Activated naive CD8-positive, alpha-beta T cell treated with anti-CD3 and anti-CD28 coated beads, Interleukin-2, amount 50 U/mL, for 24 hours (primary cell): ENCODE measurements at places on chromosomes 3 and 15.

DNA sequence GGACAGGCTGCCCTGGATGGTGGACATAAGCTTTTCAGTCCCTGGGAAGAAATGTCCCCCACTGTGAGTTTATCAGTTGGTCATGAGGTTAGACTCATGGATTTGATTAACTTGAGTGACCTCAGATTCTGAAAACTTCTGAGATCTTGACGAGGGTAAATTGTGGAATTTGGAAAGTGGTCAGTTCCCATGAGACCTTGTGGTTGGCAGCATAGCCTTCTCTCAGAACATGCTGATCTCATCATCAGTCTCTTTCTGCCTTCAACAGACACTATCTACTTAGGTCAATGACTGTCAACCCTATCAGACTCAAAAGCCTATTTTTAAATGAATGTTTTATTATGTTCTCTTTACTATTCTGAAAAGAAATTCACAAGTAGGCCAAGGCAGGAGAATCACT lies 45.6 kb upstream of the NDUFB4 start:
- no peak overlapping the region for H3K4me3 ChIP-seq
- no peaks in the 10 kb centered on the region for H3K4me1 ChIP-seq
- no peaks in the 10 kb centered on the region for H3K27me3 ChIP-seq

GRCh38 chr3:18049096-18049495 lies 306.7 kb upstream of the TBC1D5 start:
- no peak overlapping the region for H3K4me3 ChIP-seq
- H3K27me3 ChIP-seq = no peaks in the 10 kb centered on the region
- DNase-seq = no peak
- no peaks in the 10 kb centered on the region for H3K36me3 ChIP-seq
- no peaks in the 10 kb centered on the region for H3K4me1 ChIP-seq
- no peak overlapping the region for H3K27ac ChIP-seq

DNA sequence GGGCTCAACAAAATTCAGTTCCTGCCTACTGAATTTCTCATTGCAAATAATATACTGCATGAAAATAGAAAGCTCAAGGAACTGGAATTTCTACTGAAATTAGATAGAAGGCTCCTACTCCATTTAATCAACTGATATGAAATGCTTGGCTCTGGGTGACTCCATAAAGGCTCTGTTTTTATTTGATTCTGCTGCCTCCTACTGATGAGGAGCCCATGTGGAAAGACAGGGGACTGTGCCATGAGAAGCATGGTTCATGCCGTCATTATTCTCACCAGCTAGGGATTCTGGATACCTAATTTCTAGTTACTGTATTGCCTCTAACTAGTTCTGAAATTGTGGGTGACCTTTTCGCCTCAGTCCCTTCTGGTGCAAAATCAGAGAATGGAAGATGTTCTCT lies 366.2 kb upstream of the DPH6 start:
- no peak for DNase-seq
- no peak overlapping the region for H3K4me3 ChIP-seq
- H3K4me1 ChIP-seq = no peaks in the 10 kb centered on the region
- H3K27me3 ChIP-seq = no peaks in the 10 kb centered on the region
- H3K27ac ChIP-seq = no peak overlapping the region

- peaks cover 5% of the 10 kb centered on the region for H3K4me1 ChIP-seq
- H3K36me3 ChIP-seq = peaks cover 44% of the 10 kb centered on the region
- DNase-seq = no peak
- no peak overlapping the region for H3K4me3 ChIP-seq
Measured at GRCh38 chr3:184143327-184143726, 8.2 kb downstream of the EIF2B5 start.

- DNase-seq = no peak
- H3K27ac ChIP-seq = peak overlapping the region; percentile 56
- no peak overlapping the region for H3K4me3 ChIP-seq
- H3K27me3 ChIP-seq = peaks cover 2% of the 10 kb centered on the region
- peaks cover 2% of the 10 kb centered on the region for H3K36me3 ChIP-seq
Measured at GRCh38 chr3:122091602-122092295, 36.6 kb downstream of the CD86 start.

GRCh38 chr15:27977696-27978095 lies 121.4 kb downstream of the OCA2 start:
- no peak overlapping the region for H3K4me3 ChIP-seq
- DNase-seq = no peak
- H3K27ac ChIP-seq = no peak overlapping the region
- no peaks in the 10 kb centered on the region for H3K36me3 ChIP-seq
- H3K4me1 ChIP-seq = no peaks in the 10 kb centered on the region

DNA sequence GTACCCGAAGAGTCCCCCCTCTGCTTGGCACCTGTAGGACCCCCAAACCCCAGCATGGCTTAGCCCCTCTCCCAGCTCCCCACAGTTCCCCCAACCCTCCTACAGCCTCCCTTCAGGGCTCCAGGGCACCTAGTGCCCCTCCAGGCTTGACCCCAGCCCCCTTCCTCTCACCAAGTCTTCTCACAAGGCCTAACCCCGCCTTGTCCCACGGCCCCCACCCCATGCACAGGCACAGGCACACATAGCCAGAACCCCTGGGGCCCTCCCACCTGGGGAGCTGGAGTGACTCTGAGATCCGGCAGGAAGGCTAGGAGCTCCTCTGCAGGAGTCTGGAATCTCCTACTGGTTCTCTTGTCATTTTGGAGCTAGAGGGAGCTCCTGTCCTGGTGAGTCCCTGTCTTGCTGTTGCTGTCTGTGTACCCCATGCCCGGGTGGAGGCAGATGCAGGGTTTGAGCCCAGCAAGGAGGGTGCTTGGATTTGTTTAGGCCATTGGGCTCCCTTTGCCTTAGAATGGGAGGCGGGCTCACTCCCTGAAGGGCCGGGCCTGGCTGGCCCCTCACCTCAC lies 39.6 kb downstream of the KLF13 start:
- no peaks in the 10 kb centered on the region for H3K27me3 ChIP-seq
- H3K27ac ChIP-seq = peak overlapping the region; percentile 93
- peaks cover 99% of the 10 kb centered on the region for H3K4me1 ChIP-seq
- H3K36me3 ChIP-seq = peaks cover 14% of the 10 kb centered on the region

GRCh38 chr3:63365671-63366070 lies 87.6 kb downstream of the SYNPR start:
- H3K4me1 ChIP-seq = no peaks in the 10 kb centered on the region
- H3K27ac ChIP-seq = no peak overlapping the region
- H3K4me3 ChIP-seq = no peak overlapping the region
- DNase-seq = no peak

- H3K4me1 ChIP-seq = no peaks in the 10 kb centered on the region
- H3K4me3 ChIP-seq = no peak overlapping the region
- no peak for DNase-seq
- H3K27ac ChIP-seq = no peak overlapping the region
Measured at GRCh38 chr3:134009345-134010000, 20.3 kb downstream of the SLCO2A1 start.

- no peak overlapping the region for H3K27ac ChIP-seq
- H3K4me1 ChIP-seq = no peaks in the 10 kb centered on the region
- no peak for DNase-seq
- H3K36me3 ChIP-seq = no peaks in the 10 kb centered on the region
- no peaks in the 10 kb centered on the region for H3K27me3 ChIP-seq
Measured at GRCh38 chr15:53110999-53111398, 320.9 kb upstream of the ONECUT1 start.

DNA sequence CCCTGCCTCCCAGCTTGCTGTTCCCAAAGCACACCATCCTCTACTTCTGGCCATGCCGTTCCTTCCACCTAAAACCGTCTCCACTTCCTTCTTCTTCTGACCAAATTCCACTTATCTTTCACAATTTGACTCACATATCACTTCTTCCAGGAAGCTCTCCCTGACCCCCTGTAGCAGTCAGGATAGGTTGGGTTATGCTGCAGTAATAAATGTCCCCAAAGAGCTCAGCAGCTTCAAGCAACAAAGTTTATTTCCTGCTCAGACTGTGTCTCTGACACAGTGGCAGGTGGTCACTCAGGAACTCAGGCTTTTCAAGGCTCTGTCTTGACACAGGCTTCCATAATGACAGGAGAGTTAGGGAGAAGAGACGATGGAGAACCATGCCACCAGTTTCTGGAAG lies 27.4 kb downstream of the SLC6A11 start:
- H3K27me3 ChIP-seq = peaks cover 34% of the 10 kb centered on the region
- H3K4me1 ChIP-seq = no peaks in the 10 kb centered on the region
- no peak overlapping the region for H3K27ac ChIP-seq

GRCh38 chr3:58989163-58989562 lies 60.7 kb downstream of the CFAP20DC start:
- no peaks in the 10 kb centered on the region for H3K36me3 ChIP-seq
- peaks cover 14% of the 10 kb centered on the region for H3K27me3 ChIP-seq
- no peaks in the 10 kb centered on the region for H3K4me1 ChIP-seq
- DNase-seq = no peak

GRCh38 chr3:167394003-167394402 lies 13.9 kb upstream of the ZBBX start:
- H3K36me3 ChIP-seq = no peaks in the 10 kb centered on the region
- H3K27ac ChIP-seq = no peak overlapping the region
- DNase-seq = no peak

- no peak overlapping the region for H3K27ac ChIP-seq
- H3K4me3 ChIP-seq = no peak overlapping the region
- no peak for DNase-seq
- no peaks in the 10 kb centered on the region for H3K36me3 ChIP-seq
- H3K4me1 ChIP-seq = no peaks in the 10 kb centered on the region
Measured at GRCh38 chr15:97691799-97692198, 268.7 kb upstream of the ARRDC4 start.

DNA sequence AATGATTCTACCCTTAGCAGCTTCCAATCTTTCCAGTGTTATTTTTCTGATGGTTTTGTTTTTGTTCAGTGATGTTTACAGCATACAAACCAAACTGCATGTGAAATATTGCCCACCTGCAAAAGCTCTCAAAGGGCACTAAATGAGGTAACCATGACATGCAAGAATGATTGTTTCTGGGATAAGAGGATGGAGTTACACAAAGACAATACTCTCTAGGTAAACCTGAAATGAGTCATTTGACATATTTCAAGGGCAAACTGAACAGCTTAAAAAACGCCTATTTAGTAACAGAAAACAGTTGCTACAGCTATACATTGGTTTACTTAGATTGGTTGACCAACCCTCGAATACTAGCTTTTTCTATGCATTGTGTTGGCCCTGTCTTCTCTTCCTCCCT lies 481.7 kb downstream of the ZPLD1 start:
- no peaks in the 10 kb centered on the region for H3K36me3 ChIP-seq
- H3K27ac ChIP-seq = no peak overlapping the region
- no peak for DNase-seq
- no peaks in the 10 kb centered on the region for H3K27me3 ChIP-seq

DNA sequence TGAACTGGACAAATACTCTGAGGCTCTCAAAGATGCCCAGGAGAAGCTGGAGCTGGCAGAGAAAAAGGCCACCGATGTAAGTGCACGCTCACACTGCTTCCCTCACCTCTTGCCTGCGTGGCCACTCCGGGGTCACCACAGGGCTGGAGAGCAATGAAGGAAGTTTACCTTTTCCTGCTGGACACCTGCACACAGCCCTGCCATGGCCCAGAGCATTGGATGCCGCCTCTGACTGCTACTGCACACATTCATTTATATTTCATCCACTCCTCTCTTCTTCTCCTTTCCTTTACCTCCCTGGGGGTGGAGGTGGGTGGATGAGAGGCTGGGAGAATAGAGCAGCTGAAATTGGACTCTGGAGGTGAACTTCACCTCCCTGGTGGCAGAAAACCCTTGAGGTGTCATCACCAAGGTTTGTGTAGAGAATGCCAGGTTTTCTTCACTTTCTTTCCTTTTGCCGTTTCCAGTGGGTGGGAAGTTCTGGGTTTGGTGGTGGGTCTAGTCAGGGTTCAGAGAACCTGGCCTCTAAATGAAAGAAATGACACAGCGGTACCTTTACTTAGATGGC lies 1.6 kb downstream of the TPM1 start:
- H3K36me3 ChIP-seq = no peaks in the 10 kb centered on the region
- no peak for DNase-seq
- peaks cover 66% of the 10 kb centered on the region for H3K27me3 ChIP-seq
- peaks cover 15% of the 10 kb centered on the region for H3K4me1 ChIP-seq
- no peak overlapping the region for H3K27ac ChIP-seq
- no peak overlapping the region for H3K4me3 ChIP-seq

- H3K27ac ChIP-seq = no peak overlapping the region
- H3K27me3 ChIP-seq = peaks cover 14% of the 10 kb centered on the region
- no peak for DNase-seq
Measured at GRCh38 chr15:81940467-81941451, 105.1 kb downstream of the MEX3B start.

DNA sequence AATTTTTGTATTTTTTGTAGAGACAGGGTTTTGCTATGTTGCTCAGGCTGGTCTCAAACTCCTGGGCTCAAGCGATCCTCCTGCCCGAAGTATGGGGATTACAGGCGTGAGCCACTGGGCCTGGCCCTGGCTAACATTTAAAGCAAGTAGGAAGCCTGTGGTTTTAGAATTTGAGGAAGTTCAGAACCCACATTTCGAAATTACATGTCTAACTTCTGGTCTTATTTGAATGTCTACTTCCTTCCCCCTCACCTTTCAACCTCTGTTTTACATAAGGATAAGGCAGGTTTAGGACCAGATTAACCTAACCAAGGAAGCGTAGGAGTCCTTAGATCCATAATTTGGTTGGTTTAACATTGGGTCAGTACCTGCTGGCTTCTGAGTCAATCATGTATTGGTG lies 120.5 kb upstream of the PROK2 start:
- no peaks in the 10 kb centered on the region for H3K36me3 ChIP-seq
- H3K27ac ChIP-seq = no peak overlapping the region
- no peak overlapping the region for H3K4me3 ChIP-seq
- no peak for DNase-seq
- H3K4me1 ChIP-seq = peaks cover 10% of the 10 kb centered on the region

GRCh38 chr3:125556314-125556713 lies 36.3 kb upstream of the SNX4 start:
- peaks cover 11% of the 10 kb centered on the region for H3K4me1 ChIP-seq
- no peaks in the 10 kb centered on the region for H3K27me3 ChIP-seq
- H3K27ac ChIP-seq = peak overlapping the region; percentile 63
- no peak overlapping the region for H3K4me3 ChIP-seq

- H3K36me3 ChIP-seq = no peaks in the 10 kb centered on the region
- no peak overlapping the region for H3K27ac ChIP-seq
- H3K4me3 ChIP-seq = no peak overlapping the region
- peaks cover 15% of the 10 kb centered on the region for H3K27me3 ChIP-seq
- DNase-seq = no peak
- peaks cover 26% of the 10 kb centered on the region for H3K4me1 ChIP-seq
Measured at GRCh38 chr3:72536206-72536877, 311.9 kb downstream of the SHQ1 start.

DNA sequence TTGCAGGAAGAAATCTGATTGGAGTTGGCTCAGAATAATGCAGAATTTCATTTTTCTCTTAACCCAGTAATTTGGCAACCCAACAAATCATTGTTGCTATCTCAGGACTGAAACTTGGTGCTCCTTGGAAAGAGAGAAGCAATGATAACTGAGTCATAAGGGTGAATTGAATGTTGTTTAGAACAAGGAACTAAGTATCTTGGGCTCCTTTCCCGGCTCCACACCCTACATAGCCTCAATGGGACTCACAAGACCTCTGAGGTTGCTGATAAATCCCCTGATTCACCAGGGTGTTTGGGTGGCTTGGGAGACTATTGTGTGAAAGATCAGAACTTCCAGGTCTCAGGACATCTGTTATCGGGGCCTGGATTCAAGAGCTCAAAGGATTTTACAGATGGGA lies 7.8 kb upstream of the RAB8B start:
- no peak overlapping the region for H3K27ac ChIP-seq
- peaks cover 15% of the 10 kb centered on the region for H3K4me1 ChIP-seq
- no peaks in the 10 kb centered on the region for H3K27me3 ChIP-seq
- DNase-seq = no peak
- H3K4me3 ChIP-seq = no peak overlapping the region
- H3K36me3 ChIP-seq = no peaks in the 10 kb centered on the region
